Neural crest cell (in vitro differentiated cells): ENCODE measurements at places on chromosomes 2 and 18.

GRCh38 chr2:118846442-118846952, 951 bp downstream of the EN1 start:
- DNase-seq: no peak

DNA sequence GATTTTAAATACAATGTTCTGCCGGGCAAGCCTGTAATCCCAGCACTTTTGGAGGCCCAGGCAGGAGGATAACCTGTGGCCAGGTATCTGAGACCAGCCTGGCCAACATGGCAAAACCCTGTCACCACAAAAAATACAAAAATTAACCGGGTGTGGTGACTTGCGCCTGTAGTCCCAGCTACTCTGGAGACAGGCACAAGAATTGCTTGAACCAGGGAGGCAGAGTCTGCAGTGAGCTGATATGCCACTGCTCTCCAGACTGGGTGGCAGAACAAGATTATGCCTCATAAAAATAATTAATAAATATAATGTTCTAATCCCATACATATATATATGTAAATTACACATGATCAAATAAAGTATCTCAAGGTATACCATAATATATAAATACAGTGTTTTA, 119.3 kb downstream of the C2orf74 start:
- no peak for DNase-seq

DNA sequence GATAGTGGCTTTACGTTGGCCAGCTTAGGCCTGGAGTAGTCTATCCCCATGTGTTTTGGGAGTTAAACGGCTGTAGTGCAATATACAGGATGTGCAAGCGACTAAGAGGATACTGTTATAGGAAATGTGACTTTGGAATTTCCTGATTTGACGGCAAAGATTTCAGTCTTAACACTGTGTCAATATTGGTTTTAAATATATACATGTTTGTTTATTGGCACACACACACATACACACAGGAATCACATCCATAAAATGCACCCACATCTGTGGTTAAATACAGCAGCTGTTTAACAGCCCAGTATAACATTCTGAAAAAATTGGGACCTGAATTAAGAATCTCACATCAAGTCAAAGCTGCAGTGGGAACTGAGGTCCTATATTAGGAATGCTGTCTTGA, 347.1 kb downstream of the TXNL1 start:
- no peak for DNase-seq

DNA sequence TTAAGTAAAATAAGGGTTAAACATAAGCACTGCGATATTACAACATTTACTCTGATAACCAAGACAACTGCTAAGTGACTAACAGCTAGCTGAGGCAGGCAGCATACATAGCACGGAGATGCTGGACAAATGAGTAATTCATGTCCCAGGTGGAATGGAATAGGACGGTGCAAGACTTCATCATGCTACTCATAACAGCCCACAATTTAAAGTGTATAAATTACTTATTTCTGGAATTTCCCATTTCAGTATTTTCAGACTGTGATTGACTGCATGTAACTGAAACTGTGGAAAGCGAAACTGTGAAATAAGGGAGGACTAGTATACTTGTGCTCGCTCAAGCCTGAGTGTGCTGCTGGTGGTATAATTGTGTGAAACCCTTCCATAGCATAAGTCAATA, 12.9 kb downstream of the IER3IP1 start:
- no peak for DNase-seq

DNA sequence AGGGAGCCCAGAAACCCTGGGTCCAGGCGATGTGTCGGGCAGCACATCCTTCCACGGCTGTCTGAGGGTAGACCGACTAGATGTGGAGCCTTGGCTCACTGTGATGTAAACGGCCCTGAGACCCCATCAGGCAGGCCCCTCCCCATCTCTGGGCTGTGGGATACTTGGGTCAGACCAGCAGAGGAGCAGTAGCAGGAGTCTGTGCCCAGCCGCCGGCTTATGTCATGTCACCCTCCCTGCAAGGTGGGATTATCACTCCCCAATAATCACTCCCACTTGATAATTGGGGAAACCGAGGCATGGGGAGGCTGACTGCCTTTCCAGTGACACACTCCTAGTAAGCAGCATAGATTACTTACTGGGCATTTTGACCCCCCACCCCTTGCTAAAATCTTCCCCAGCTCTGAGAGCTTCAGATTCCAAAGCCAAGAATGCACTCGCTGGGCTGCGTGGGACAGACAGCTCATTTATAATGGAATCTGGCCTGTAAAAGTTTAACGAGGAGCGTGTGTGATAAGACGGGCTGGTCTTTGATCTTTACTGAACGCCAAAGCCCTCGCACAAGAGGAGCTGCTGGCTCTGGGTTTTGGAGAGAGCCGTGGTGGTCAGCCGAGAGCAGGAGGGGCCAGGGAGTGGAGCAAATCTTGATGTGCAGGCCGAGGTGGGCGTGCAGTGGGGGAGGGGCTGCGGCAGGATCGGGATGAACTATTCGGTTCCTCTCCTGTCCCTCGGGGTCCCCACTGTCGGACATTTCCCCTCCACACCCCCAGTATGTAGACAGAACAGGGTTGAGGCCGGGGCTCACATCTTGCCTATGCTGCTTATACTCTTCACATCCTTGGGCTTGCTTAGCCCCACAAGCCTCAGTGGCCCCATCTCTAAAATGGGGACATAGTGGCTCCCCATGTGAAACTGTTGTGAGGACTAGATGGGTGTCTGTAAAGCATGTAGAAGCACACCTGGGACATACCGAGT, 200.0 kb downstream of the GLI2 start:
- DNase-seq: no peak

DNA sequence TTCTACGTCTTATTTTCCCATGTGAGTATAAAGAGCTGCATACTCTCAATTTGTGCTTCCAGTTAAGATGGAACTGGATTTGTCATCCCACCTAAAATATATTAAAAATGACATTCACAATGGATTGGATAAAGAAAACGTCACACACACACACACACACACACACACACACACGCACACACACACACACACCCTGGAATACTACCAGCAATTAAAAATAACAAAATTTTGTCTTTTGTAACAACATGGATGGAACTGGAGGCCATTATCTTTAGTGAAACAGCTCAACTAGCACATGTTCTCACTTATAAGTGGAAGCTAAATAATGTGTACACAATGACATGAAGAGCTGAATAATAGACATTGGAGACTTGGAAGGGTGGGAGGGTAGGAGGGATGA, 3.8 kb upstream of the QPCT start:
- DNase-seq: no peak

DNA sequence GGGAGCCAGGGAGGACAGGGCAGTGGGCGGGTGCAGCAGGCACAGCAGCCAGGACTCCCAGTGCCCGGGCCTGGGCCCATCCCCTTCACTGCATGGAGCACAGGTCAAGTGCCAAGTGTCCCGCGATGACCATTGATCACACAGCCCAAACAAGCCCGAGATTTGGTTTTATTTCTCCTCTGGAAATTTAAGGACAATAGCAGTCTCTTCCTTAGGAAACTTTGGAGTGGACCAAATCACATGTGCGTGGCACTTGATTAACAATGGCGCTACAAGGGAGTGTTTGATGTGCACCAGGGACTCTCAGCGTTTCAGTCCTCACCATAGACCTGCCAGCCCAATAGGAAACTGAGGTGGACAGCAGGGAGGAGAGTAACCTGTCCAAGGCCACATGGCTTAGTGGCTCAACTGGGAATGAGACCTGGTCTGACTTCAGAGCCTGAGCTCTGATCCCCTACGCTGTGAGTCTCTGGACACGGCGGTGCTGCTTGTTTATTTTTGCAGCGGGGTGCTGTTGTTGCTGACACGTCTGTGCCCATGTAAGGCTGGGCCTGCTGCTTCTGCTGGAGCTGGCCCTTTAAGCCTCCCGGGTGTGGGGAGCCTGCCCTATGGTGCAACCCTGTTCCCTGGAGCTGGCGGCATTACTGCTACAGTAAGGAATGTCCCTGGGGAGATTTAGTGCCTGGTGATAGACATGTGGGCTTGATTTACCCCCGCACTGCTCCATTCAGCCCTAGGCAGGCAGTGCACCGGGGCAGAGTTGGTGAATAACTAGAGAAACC, 194.2 kb downstream of the INHBB start:
- DNase-seq: no peak

GRCh38 chr18:33584548-33585430, 6.8 kb downstream of the ASXL3 start:
- no peak for DNase-seq

DNA sequence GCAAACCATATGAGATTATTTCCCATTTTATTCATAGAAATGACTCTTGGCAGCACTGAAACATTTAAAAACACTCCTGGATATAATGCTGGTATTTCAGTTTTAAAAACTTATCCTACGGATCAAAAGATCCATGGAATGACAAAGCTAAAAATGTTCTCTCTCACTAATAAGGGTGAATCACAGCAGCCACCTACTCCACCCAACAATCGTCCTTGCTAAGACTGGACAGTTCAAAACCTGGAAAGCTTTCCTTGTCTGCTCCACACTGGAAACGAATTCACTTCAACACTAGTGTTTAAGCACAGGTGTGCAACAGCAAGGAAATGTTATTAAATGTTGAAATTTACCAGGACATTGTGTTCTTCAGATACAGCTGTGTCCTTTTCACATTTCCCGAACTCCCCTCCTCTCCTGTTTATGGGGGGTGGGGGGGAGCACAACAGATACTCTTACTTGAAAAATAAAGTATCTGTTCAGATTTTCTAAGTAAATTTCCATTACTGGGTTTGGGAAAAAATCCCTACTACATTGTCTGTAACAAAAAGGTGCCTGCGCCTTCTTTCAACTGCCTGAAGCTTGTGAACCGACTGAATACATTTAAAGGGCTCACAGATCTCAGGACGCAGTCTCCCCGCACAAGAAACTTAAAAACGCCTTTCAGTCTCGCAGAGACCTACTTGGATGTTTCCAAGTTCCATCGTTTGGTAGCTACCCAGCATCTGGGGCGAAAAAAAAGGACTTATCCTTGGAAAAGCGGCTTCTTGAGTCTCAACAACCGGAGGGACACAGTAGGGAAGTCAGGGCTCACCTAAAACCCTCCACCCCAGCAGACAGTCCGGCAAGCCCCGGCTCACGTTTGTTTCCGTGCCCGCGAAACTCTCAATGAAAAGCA, 1.3 kb downstream of the YWHAQ start:
- DNase-seq: no peak

GRCh38 chr2:160432633-160433032, 61.0 kb downstream of the RBMS1 start:
- DNase-seq: no peak

DNA sequence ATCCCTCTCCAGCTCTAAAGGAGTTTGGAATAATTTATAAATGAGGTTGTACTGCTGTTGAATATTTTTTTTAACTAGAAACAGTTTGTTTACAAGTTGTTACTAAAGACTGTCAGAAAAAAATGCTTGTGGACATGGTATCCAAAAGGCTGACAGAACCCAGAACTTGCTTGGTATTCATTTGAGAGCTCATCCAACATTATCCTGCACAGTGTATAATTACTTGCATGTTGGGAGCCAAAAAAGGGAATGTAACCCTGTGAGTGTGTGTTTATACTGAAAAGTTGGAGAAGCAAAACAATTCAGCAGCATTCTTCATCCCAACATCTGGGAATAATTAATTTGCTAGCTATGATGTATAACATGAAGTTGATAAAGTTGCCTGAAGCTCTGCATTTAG, 42.1 kb upstream of the EHBP1 start:
- no peak for DNase-seq

GRCh38 chr2:121078899-121079298, 206.1 kb downstream of the TFCP2L1 start:
- DNase-seq: no peak

DNA sequence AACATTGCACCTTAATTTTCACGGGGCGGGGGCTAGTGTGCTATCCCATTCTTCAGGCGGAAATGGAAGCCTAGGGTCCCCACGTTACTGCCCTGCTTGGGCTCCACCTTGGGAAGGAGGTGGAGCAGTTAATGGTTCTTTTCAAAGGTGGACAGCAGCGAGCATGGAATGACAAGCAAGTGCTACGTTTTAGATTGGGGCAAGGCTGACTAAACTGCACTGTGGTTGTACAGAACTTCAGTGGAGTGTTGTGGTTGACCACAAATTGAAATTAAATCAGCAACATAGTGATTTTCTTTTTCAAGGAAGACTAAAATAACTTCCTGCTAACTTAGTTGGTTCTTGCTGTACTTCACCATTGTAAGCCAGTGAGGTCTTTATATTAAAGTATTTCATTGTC, 47.0 kb downstream of the CHRNA1 start:
- DNase-seq: no peak

GRCh38 chr2:135667045-135667444, 74.6 kb upstream of the UBXN4 start:
- no peak for DNase-seq
